Renal cortex interstitium (tissue), 15 donors: ENCODE measurements at places on chromosomes 13 and 19. TPM values are rescaled to one million over a fixed set of nuclear protein-coding genes. Genes with fewer than 3 reads are reported as not detected.

The ZNF460 gene
- 2.5 TPM for polyA plus RNA-seq

The CEACAM6 gene
- 0.22 TPM for polyA plus RNA-seq

The FUT2 gene
- polyA plus RNA-seq: 1.8 TPM

The UPK1A gene
- polyA plus RNA-seq: 6.0 TPM

The SLC10A2 gene
- polyA plus RNA-seq: 2.8 TPM

The SIGLEC14 gene
- 0.60 TPM for polyA plus RNA-seq

The SUGP1 gene
- polyA plus RNA-seq: 65.1 TPM

The NLRP5 gene
- not detected for polyA plus RNA-seq

DNA sequence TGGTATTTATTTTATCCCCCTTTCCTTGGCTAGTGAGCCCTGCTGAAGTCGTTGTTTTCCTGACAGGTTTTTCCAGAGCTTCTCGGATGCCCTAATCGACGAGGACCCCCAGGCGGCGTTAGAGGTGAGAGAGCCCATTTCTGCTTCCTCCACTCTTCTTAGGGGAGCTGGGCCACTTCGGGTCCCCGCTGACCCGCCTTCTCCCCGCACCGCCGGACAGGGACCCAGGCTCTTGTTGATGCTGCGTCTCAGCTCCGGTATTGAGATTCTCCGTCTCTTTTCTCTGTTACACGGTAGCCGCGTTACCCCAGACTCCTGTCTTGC lies 306 bp downstream of the SUGT1 start:
- DNase-seq: no peak

- DNase-seq: no peak
Observed at GRCh38 chr13:107669391-107669993, 545.8 kb downstream of the LIG4 start.

DNA sequence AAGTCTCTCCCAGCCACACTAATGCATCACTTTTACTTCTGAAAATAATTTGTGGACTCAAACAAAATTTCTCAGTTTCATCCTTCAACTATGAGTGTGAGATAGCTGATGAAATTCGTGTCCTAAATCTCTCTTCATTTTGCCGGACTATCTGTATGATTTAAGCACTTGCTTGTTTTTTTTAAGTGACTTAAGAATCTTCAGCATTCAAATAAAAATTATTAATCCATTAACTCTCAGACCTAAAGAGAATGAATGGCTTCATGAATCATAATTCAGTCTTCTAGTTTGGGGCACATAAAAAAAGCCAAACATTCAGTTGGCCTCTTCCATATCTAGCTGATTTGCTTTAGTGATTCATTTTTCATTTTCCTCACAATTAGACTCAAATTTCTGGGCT lies 579.5 kb downstream of the DCT start:
- no peak for DNase-seq

- DNase-seq: no peak
Observed at GRCh38 chr13:111484141-111484925, 163.9 kb downstream of the TEX29 start.

DNA sequence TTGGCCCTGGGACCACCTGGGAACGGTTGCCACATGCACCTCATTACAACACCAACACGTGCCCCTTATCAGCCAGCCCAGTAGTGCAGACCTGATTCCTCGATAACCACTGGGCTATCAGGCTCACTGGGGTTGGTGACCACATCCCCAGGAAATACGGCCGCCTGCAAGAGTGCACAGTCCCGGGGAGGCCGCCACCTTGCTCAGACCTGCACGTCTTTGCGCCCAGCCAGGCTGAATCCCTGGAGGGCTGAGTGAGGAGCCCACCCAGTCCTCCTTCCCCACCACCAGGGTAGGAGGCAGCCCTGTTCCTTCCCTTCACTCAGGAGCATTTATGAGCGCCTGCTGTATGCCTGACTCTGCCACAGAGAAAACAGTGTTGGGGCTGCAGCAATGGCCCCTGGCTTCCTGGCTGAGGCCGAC lies 67.8 kb downstream of the CEBPG start:
- no peak for DNase-seq

DNA sequence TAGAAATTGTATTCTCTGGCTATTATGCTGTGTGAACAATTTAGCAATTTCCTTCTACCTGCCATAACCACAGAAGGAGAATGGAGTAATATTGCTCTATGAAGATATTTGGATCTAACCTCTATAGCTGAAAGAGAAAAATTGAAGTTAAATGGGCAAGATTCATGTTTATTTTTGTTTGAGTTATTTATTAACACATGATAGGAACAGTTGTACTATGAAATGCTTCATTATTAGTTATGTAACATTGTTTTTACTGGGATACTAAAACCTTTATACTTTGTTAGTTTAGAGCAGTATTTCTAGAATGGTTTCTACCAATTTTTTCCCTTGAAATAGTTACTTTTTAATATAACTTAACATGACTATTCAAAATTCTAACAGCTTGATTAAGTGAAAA lies 27.3 kb upstream of the VWA8 start:
- no peak for DNase-seq

DNA sequence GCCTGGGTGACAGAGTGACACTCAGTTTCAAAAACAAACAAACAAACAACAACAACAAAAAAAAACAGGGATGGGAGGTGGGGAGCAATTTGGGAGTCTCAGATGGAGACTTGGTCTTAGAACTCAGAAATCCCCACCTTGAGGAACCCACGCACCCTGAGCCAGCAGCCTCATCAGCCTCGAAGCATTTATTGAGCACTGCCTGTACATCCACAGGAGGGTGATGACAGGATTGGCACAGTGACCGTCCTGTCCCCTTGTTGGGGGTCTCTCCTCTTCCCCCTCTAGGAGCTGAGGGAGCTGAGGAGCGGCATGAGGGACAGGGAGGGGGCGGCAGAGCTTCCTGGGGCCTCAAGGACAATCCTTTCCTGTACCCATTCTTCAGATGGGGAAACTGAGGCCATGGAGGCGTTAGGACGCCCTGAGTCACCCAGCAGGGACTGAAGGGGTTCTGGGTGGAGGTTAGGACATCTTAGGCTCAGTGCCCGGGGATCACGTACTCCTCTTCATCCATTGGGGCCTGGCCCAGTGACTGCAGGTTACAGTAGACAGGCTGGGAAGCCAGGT lies 5.6 kb downstream of the GDF15 start:
- no peak for DNase-seq

DNA sequence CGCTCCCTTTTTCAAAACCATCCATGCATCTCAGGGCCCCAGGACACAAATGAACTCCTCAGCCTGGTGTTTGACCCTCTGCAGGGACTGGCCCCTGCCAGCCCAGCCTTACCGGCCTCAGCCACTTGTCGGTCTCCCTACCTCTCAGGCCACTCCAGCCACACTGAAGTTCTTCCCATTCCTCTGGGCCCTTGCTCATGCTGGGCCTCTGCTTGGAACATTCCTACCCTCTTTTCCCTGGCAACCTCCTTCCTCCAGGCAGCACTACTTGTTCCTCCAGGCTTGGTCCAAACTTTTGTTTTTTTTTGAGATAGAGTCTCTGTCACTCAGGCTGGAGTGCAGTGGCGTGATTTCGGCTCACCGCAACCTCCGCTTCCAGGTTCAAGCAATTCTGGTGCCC lies 7.6 kb upstream of the EGLN2 start:
- DNase-seq: no peak

- no peak for DNase-seq
Observed at GRCh38 chr13:77316430-77316829, 10.5 kb downstream of the MYCBP2 start.

GRCh38 chr13:46354156-46355087 lies 32.6 kb downstream of the RUBCNL start:
- no peak for DNase-seq

DNA sequence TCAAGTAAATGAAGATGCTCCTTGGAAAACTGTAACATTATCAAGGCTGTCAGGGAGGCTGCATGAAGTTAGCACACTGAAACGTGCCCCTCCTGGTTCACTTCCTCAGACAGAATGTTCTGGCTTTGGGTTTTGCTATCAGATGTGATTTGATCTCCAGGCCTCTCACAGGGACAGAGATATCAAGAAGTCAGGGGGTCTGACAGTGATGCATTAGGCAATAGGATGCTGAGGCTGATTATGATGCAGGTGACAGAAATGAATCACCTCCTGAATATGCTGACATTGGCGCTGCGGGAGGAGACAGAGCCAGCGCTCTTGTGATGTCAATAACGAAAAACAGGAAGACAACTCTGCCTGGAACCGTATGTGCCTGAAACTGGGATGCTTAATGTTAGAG lies 278.5 kb downstream of the DCT start:
- no peak for DNase-seq

GRCh38 chr13:34623331-34623730 lies 318.7 kb upstream of the NBEA start:
- no peak for DNase-seq

DNA sequence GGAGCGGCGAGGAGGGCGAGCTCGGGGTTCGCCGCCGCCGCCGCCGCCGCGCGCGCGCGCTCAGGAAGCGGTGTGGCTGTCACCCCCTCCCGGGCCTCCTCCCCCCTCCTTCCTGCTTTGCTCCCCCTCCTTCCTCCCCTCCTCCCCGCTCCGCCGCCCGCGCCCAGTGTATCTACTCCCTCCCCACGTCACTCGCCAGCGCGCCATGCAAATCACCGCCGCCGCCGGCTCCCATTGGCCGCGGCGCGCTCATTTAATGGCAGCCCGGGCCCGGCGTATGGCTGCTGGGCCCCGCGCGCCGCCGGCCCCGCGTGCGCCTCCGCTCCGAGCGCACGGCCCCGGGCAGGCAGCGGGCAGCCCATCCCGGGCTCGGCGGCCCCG lies 335 bp upstream of the SOX1 start:
- DNase-seq: no peak

DNA sequence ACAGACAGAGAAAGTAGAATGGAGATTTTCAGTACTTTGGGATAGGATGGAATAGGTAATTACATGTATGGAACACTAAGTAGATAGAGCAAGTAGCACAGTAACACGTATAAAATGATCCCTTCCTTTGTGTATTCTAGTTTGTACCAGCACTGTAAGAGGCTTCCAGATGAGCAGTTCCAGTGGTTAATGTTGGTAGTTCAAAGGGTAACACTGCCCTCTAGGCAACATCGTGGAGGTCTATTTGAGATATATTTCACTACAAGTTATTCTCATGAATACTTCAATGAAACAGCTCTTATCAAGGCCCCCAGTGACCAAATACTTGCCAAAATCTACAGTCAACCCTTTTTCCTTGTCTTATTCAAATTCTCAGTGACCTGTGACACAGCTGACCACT lies 13.5 kb upstream of the ZNF563 start:
- DNase-seq: no peak

GRCh38 chr19:2381148-2381820 lies 21.2 kb downstream of the TMPRSS9 start:
- DNase-seq: peak; percentile 39

- DNase-seq: no peak
Observed at GRCh38 chr13:51551416-51551815, 32.8 kb upstream of the WDFY2 start.

GRCh38 chr13:26255691-26256277 lies 1.9 kb downstream of the CDK8 start:
- DNase-seq: no peak

- no peak for DNase-seq
Observed at GRCh38 chr13:95176611-95177259, 124.5 kb downstream of the ABCC4 start.

DNA sequence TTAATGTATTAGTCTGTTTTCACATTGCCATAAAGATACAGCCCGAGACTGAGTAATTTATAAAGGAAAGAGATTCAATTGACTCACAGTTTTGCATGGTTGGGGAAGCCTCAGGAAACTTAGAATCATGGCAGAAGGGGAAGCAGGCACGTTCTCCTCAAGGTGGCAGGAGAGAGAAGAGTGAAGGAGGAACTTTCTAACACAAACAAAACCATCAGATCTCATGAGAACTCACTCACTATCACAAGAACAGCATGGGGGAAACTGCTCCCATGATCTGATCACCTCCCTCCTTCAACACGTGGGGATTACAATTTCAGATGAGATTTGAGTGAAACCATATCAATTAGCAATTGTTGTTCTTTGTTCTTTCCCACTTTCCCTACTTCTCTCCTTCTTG lies 689.0 kb upstream of the SLITRK1 start:
- DNase-seq: no peak

- DNase-seq: no peak
Observed at GRCh38 chr19:16901491-16902175, 12.8 kb downstream of the F2RL3 start.

- DNase-seq: no peak
Observed at GRCh38 chr13:88097541-88097940, 426.4 kb downstream of the SLITRK5 start.

- DNase-seq: no peak
Observed at GRCh38 chr13:52454459-52454819, 839 bp upstream of the CKAP2 start.

DNA sequence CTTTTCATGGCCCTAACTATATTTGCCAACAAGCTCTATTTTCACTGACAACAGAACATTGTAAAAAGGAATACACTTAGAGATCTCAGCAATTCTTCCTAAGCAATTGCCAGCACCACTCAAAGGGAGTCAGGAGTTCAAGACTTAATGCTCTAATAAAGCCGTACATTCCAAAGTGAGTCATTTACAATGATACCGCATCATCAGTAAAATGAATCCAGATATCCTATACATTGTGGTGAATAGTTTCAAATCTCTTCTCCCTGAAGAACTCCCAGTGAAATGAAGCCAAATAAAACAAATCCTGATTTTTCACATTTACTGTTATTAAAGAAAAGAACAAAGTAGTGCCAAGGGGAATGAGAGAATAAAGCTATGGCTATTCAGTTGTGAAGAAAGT lies 2898.7 kb upstream of the PCDH20 start:
- no peak for DNase-seq

DNA sequence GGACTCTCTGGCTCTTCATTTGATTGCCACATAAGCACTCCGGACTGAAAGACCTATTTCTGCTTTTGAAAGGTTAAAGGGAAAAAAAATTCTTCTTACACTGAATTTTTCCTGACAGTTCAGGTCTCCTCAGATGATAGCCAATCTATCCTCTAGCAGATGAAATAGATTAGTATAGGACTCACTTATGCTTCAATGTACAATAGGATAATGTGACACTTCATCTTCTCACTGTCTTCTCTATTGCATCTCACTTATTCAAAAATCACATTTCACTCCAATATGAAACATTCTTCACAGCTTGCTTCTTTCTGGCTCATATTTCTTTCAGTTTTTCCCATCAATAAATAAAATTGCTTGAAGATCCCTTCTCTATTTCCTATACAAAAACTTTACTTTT lies 860.9 kb upstream of the SLITRK6 start:
- DNase-seq: no peak

GRCh38 chr19:3479834-3480215 lies 500 bp downstream of the SMIM24 start:
- DNase-seq: no peak

GRCh38 chr13:41960637-41961465 lies at the start of gene VWA8:
Gene VWA8, minus strand, starts transcription at chr13:41961109. Its CDS starts 94 bp downstream, at chr13:41961015.
- DNase-seq: peak; percentile 54

DNA sequence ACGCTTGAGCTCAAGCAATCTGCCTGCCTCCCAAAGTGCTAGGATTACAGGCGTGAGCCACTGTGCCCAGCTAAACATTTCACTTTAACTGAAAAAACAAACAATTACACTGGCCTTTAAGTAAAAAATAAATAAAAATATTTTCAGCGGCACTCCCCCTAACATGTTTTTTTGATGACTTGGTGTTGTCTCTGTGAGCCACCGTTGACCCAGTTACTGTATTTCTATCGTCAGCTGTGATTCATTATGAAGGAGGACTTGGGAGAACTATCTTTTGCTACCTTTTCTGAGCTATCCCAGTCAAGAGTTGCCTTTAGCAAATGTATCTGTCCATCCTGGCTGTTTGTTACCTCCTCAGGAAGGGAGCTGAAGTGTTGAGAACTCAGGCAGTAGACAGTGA lies 18.5 kb upstream of the C19orf33 start:
- no peak for DNase-seq
